ENCODE measurements at places on chromosomes 3 and 15.

- DNase-seq: no peak
Observed at GRCh38 chr3:5294356-5294755, 106.8 kb downstream of the EDEM1 start.

DNA sequence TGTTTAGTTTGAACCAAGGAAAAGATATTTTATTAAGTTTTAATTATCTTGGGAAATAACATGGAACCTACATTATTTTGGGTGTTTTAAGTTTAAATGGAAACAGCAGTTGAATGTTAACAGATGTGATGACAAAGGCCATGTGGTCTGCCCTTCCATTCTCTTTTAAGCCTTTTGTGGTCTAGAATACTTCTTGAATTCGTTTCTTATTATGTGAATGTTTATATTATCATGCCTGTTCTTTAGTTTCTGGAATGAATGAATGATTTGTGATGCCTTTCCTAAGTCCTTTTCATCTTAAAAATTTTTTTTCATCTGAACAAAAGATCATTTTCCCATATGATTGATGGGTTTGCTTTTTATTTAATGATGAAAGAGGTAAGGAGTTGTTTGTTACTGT is 44.6 kb downstream of the SNRK start:
- DNase-seq: no peak

GRCh38 chr3:129440618-129441190 is 680 bp downstream of the IFT122 start:
- DNase-seq: no peak

DNA sequence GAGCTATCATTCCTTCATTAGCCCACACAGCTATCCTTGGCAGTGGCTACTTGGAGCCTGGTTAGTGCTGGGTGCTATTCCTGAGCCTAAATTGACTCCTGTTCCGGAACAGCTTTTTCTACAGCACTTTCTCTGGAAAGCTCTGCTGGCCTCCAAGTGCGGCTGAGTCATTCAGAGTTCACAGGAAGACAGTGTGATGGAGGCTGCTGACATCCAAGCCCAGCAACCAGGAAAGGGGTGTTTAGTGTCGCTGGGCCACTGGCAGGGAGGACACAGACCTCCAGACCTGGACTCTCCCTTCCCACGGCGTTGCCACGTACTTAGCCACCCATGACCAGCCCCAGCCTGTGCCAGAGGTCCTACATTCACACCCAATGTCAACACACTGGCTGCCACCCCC is 28.7 kb downstream of the CACNA2D2 start:
- peak; percentile 33 for DNase-seq

Measured in dermis microvascular lymphatic vessel endothelial cell (primary cell).